ENCODE measurements at places on chromosomes 5 and 9. TPM values are rescaled to one million over a fixed set of nuclear protein-coding genes. Genes with fewer than 3 reads are reported as not detected.
A peak's percentile ranks its signal among the peaks of the same experiment; 100 is the strongest.

DNA sequence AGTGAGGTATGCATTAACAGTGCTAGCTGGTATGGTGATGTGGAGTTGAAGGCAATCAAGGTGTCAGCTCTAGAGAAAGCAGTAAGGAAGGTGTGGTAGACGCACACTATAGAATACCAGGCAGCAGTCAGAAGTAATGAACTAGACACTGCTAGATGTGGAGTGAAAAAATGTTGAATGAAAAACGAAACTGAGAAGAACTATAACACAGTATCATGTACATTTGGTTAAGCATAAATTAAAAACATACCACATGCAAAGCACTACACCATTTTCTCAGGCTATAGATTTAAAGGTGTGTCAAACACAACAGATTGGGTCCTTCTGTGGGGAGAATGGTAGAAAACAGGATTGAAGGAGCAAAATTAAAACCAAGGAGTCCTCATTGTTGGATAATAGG, 15.4 kb downstream of the ZNF622 start:
- no peak for DNase-seq
- no peak overlapping the region for H3K4me3 ChIP-seq
- peaks cover 86% of the 10 kb centered on the region for H3K36me3 ChIP-seq
- H3K4me1 ChIP-seq: no peaks in the 10 kb centered on the region
- H3K27me3 ChIP-seq: no peaks in the 10 kb centered on the region
- H3K27ac ChIP-seq: no peak overlapping the region

DNA sequence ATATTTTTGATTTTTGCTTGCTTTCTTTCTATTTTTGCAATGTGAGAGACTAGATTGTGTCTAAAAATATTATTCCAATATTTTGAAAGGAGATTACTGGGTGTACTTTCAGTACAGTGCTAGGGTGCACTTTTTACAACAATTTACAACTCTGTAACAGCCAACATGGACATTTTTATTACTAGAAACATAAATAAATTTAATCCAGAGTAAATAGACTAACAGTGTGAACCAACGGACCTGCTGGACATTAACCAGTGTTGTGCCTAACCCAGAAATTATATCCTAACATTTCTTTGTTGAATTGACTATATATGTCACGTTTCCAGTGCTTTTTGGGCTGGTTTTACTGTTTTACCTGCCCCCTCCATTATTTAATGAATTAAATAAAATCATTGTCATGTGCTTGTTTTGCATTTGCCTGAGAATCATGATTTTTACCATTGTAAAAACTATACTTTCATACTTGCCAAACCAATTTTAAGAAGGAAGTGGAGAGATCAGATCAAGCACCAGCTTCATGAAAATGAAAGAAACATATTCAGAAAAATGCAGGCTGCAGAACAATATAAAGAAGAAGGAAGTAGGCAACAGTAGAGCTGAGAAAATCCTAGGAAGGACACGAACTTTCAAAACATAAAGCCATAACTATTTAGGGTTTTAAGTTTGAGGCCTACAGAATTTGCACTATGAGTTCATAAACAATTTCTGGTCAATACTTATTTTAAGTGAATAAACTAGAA, 400.8 kb upstream of the PIK3R1 start:
- DNase-seq: no peak
- H3K27ac ChIP-seq: peak overlapping the region; percentile 30
- no peak overlapping the region for H3K4me3 ChIP-seq
- peaks cover 16% of the 10 kb centered on the region for H3K4me1 ChIP-seq
- no peaks in the 10 kb centered on the region for H3K27me3 ChIP-seq

GRCh38 chr5:14838396-14839319, 32.9 kb downstream of the ANKH start:
- no peaks in the 10 kb centered on the region for H3K36me3 ChIP-seq
- no peaks in the 10 kb centered on the region for H3K27me3 ChIP-seq
- H3K27ac ChIP-seq: no peak overlapping the region
- H3K4me3 ChIP-seq: no peak overlapping the region

Gene SPINK7
- total RNA-seq: not detected

Gene TMC1
- not detected for total RNA-seq

Measured in stomach (tissue), 19 donors.